ENCODE measurements at places on chromosomes 7 and 10. TPM values are rescaled to one million over a fixed set of nuclear protein-coding genes. Genes with fewer than 3 reads are reported as not detected.

The PTPRZ1 gene
- total RNA-seq: not detected

The HOXA5 gene
- total RNA-seq: 1.6 TPM

- DNase-seq: no peak
These were observed 153.1 kb downstream of the ZNF365 start for GRCh38 chr10:62527019-62527827.

- DNase-seq: no peak
These were observed 29.1 kb downstream of the CPED1 start for GRCh38 chr7:121017586-121017985.

The ORAI2 gene
- total RNA-seq: 106 TPM

- DNase-seq: peak; percentile 24
These were observed 148.0 kb downstream of the SNX10 start for GRCh38 chr7:26439521-26440232.

GRCh38 chr7:50714857-50715256 is 67.8 kb downstream of the GRB10 start:
- DNase-seq: no peak

- no peak for DNase-seq
These were observed 184.5 kb downstream of the TRIL start for GRCh38 chr7:28773423-28774145.

DNA sequence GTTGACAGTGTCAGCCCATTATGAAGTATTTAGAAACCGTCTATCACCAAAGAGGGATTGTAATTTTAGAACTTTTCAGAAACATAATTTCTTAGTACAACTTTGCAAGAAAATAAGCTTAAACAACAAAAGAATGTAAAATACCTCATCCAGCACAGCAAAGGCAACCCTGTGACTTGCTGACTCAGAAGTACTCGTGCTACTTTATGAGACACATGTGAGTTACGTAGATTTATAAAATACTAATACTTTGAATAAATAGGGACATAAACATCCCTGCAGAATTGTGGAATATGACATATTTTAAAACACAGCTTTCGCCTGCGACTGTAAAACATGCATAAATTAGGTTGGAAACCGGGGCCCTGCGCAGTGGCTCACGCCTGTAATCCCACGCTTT is 739.7 kb upstream of the ANKRD30A start:
- DNase-seq: no peak

DNA sequence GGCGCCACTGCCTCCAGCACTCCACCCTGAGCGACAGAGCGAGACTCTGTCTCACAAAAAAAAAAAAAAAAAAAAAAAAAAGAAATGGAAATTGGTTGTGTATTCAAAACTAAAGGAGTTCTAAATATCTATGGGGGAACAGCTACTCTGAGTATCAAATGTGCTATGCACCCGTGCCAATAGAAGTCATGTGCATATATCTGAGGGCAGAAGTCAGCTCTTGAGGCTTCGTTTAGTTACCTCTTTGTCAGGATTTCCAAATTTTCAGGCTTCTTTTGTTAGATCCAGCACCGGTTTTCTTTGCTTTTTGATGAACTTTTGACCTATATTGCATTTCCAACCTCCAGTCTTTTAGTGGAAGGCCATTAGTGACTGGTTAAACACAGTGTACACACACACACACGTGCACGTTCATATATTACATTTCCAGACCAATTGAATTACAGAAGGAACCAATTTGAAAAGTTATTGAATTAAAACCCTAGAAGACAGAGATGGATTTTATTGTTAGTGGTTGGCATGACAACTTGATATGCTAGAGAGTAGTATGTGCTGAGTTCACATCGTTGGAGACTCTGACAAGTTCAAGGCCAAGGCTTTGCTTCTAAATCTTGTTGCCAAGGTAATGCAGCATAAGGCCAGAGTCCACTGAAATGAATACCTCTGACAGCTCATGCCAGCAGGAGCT is 33.1 kb upstream of the ADD3 start:
- DNase-seq: peak; percentile 44

The ADIRF gene
- not detected for total RNA-seq

The DLX5 gene
- 0.18 TPM for total RNA-seq

DNA sequence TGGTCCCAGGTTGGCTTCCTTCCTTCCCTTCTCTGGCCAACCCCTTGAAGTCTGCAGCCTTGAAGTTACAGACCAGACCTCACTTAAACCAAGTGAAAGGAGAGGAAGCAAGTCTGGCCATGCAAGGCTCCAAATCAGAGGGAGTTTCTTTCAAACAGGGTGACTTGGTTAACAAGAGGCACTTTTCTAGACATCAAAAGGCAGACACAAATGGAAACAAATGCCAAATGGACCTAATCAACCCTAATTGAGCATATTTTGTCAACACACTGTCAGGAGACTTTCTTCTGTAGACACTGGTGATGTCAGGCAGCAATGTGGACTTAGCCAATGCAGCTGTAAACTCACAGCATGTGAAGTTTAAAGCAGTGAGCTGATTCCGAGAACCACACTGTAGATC is 282.7 kb upstream of the FZD8 start:
- DNase-seq: no peak

The TRIL gene
- not detected for total RNA-seq

DNA sequence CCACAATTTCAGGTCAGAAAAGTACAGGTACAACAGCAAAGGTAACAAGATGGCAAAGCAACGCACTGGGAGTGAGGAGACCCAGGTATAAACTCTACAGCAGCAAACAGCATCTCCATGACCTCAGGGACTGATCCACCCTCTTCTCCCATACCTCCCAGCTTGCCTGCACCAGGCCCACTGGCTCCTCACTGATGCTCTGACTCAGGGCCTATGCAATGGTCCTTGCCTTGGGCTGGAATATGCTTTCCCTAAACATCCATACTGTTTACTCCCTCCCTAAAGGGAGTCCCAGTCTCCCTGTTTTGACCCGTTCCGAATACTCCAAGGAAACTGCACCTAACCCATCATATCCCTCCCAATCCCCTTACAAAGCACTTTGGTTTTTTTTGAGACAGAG is 60.4 kb downstream of the UPF2 start:
- no peak for DNase-seq

- no peak for DNase-seq
These were observed 761.9 kb downstream of the TYW1 start for GRCh38 chr7:67758551-67758950.

- DNase-seq: no peak
These were observed 8.4 kb upstream of the PANK1 start for GRCh38 chr10:89653410-89653869.

Data from G401 (cell line).